ENCODE measurements at places on chromosomes 13 and 19. TPM values are rescaled to one million over a fixed set of nuclear protein-coding genes. Genes with fewer than 3 reads are reported as not detected.

DNA sequence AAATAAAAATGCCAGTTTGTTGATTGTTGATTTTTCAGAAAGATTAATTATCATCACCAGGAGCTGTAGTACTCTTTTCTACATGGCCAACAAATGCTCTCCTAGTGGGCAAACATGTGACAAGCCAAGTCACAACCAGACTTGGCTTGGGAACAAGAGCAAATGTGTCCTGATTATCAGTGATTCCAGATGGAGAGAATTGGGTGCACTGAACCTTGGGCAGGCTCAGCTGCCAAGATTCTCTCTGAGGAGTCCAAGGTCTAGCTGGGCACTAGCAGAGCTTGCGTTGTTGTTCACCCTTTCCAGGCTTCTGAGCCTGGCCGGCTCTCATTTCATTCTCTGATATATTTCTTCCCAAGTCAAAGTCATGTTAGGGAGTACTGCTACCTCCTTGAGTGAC lies 27.3 kb upstream of the GPI start:
- no peak for DNase-seq

DNA sequence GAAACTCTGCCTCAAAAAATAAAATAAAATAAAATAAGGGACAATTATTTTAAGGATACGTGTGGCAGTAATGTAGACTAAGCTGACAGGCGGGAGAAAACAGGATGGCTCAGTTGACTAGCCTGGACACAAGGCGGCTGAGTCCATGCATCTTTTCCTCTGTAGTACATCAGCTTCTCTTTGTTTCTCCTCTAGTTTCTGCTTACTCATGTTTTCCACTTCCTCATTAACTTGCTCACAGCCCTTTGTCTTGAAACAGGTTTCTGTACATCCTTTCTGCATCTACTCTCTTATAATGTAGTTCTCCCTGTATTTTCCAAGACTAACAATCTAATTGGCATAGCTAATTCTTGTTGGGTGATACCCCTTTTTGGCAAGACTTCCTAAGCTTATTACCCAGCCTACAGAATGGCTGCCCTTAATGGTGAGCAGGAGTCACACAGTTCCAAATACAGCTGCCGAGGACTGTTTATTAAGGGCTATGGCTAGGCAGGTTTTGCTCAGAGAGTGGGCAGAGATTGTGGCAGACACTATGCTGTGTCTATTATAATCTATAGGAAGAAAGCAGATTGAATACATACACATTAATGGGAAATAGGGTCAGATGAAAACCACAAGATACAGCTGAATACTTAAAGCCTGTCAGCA lies 58.7 kb upstream of the KLF5 start:
- DNase-seq, result peak; percentile 63

DNA sequence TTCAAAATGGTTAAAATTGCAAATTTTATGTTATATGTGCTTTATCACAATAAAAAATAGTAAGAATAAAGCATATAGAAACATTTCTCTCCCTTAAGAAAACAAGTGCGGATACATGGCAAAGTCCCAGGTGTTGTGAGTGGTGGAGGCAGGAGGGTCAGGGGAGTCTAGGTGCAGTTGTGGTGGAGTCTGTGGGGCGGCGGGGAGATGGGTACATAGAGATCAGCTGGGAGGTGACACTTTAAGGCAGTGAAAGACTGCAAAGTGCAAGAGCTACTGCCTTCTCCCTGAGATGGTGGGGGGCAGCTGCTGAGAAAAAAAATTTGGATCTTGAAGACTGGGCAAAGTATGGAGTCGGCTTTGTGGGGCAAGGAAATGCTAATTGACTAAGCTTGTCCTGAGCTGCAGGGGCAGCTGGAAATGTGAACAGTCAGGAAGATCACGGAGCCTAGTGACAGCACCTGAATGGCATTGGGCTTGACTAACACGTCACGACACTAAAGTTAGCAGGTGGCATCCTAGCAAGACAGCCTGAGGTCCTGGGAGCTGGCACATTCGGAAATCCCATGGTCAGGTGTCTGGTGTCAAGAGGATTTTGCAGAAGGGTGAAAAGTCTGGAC lies 72.9 kb upstream of the IRS2 start:
- no peak for DNase-seq

GRCh38 chr13:50574731-50575130 lies 268.8 kb downstream of the DLEU7 start:
- DNase-seq, result no peak

- no peak for DNase-seq
These were observed 34.9 kb downstream of the DOCK9 start for GRCh38 chr13:98942997-98943396.

- no peak for DNase-seq
These were observed 476.5 kb downstream of the MYO16 start for GRCh38 chr13:109105899-109106298.

DNA sequence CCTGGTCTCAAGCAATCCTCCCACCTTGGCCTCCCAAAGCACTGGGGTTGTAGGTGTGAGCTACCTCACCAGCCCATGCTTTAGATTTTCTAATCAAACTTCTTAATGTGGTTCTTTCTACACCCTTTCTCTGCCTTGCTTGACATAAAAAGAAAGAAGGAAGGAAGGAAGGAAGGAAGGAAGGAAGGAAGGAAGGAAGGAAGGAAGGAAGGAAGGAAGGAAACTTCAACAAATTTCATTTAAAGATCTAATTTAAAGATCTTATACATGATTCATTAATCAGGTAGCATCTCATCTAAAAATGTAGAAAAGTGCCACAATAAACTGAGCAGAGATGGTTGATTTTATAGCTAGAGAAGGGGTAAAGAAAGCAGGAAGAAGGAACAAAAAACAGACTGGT lies 215.0 kb downstream of the DIAPH3 start:
- DNase-seq, result no peak

DNA sequence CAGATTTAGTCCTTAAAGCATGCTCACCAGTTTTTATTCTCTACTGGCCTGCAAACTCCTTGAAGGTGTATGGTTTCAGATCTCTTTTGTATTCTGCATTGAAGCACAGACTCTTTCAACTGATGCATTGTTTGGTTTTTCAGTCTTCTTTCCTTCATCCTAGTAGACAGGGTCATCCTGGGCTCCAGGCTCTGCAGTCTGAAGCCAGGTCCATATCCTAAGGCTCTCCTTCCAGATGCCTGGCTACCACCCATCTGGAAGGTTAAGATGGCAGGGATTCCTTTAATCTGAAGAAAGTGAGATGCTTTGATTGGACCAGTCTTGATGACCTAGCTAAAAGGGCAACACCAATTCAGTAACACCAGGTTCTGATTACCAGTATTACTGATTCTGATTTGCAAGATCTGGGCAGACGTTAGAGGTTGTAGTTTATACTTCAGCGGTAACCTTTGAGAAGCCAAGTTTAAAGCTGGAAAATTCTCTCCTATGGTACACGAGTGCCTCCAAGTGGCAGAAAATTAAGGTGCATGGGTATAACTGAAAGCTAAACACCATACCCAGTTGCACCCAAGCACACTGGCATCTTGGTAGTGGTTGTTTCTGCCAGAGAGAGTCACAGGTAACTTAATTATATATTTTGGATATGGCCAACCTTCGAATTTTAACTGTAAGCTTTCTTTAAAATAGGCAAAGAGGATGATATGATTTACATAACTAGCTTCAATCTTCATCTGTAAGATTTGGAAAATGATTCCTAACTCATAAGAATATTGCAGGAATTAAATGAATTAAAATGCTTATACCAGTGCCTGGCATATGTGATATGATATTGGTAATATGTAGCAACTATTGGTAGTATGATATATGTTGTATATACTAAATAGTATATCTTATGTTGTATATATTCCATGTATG lies 1651.9 kb upstream of the MIR17HG start:
- no peak for DNase-seq

DNA sequence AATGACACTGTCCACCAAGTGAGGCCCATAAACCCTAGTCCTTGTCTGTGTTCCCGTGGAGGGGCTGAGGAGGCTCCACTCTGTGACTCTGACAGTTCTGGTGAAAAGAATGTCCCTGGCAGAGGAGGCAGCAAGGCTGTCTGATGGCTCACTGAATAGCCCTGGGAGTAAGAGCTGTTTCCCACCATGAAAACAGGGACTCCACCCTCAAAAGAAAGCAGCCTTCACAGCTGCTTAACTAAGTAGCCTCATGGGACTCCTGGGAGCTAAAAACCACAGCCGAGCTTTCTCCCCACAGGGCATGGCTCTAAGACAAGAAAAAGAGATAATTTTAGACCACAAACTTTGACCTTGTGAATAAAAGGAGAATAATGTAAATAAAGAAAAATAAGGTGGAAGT lies 135.1 kb upstream of the FRY start:
- DNase-seq, result no peak

DNA sequence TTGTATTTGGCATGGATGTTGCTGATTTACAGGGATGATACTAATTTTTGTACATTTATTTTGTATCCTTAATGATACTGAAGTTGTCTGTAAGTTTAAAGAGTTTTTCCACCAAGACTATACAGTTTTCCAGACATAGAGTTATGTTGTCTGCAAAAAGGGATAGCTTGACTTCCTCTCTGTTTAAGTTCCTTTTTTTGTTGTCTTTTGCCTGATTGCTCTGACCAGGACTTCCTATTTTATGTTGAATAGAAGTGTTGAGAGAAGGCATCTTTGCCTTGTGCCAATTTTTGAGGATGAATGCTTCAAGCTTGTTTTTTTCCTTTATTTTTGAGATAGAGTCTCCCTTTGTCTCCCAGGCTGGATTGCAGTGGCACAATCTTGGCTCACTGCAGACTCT lies 36.8 kb upstream of the ZNF681 start:
- no peak for DNase-seq

- DNase-seq, result no peak
These were observed 11.1 kb downstream of the POU2F2 start for GRCh38 chr19:42121036-42121621.

Gene ABHD17A
- total RNA-seq, result 128 TPM

Gene HRC
- not detected for total RNA-seq

Gene TNNT1
- 2.0 TPM for total RNA-seq

Gene ZNF534
- total RNA-seq, result not detected

Gene TNFSF13B
- total RNA-seq, result 0.66 TPM

All from pulmonary artery endothelial cell (primary cell).